ENCODE measurements at places on chromosomes 3 and 15.

DNA sequence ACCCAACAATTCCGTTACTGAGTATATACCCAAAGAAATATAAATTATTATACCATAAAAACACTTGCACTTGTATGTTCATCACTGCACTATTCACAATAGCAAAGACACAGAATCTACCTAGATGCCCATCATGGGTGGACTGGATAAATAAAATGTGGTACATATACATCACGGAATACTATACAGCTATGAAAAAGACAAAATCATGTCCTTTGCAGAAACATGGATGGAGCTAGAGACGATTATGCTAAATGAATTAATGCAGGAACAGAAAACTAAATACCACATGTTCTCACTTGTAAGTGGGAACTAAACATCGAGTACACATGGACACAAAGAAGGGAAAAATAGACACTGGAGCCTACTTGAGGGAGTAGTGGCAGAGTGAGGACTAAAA is 185.3 kb downstream of the PYDC2 start:
- no peak for DNase-seq

DNA sequence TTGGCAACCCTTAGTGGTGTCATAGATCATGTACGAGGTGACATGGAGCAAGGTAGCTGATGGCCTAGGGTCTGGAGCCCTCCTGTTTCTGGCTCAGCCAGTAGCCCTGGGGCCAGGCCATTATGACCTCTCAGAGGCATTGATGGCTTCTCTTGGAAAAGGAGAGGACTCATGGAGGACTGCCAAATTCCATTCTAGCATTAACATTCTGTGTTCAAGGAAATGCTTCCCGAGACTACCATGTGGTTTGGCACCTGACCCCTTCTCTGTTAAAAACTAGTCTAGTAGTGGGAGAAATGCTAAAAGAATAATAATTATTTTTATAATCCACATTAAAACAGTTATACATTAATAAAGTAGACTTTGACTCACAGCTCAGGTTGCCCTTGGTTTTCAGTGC is 40.2 kb upstream of the ADAMTSL3 start:
- no peak for DNase-seq

DNA sequence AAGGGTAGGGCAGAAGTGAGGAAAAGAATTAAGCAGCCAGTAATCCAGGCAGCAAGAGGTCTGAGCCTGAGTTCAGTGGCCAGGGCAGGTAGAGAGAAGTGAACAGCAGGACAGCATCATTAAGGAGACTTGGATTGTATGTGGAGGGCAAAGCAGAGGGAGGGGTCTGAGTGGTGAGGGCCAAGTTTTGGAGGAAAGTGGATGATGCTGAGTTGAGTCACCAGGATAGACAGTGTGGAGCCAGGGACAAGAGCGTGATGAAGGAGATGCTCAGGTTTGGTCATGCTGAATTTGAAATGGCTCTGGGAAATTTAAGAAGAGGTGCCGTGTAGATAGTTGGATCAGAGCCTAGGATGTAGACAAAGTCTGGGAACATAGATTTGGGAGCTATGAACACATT is 93.1 kb downstream of the ARHGEF26 start:
- DNase-seq: no peak

GRCh38 chr3:49721596-49721895 is 2.1 kb upstream of the AMIGO3 start:
- no peak for DNase-seq

- DNase-seq: no peak
These were observed 39.7 kb downstream of the C3orf62 start for GRCh38 chr3:49237344-49237743.

GRCh38 chr3:143712522-143712921 is 135.7 kb downstream of the SLC9A9 start:
- no peak for DNase-seq

- no peak for DNase-seq
These were observed 257.2 kb upstream of the SOX2 start for GRCh38 chr3:181454451-181455027.

GRCh38 chr15:64991536-64992135 is 1.9 kb upstream of the SPG21 start:
- no peak for DNase-seq

DNA sequence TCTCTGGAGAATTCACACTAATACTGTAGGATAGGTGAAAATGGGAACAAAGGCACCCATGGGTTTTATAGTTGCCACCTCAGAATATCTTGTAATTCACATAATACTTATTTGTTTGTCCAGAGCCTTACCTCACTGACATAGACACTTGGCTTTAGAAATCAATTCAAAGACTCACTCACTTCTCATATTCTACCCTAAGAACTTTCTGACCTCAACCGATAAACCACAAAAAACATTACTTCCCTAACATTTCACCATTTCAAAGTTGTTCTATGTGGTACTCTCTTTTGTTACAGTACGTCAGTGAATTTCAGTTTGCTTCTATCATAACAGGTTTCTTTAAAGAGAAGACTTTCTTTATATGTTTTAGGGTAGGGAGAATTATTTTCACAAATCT is 359.3 kb downstream of the IGSF11 start:
- DNase-seq: no peak

GRCh38 chr3:187783098-187783497 is 37.8 kb upstream of the BCL6 start:
- no peak for DNase-seq

GRCh38 chr3:148074946-148075345 is 622.8 kb upstream of the AGTR1 start:
- DNase-seq: no peak

GRCh38 chr3:123070510-123070909 is 3.7 kb downstream of the PDIA5 start:
- DNase-seq: no peak

DNA sequence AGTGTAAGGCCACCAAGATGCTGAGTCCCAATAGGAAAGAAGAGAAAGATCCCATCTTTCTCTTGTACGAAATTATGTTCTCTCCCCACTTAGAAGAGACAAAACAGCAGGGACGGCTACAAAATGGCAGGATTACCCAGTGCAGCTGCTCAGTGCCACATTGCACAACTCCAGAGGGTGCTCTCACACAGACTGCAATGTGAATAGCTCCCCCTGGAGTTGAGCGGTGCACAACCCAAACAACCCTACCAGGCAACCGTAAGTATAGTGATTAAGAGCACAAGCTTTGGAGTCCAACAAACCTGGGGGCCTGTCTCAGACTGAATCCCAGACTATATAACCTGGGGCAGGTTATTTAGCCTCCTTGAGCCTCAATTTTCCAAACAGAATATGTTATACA is 3.1 kb upstream of the BHLHE40 start:
- peak; percentile 62 for DNase-seq

- DNase-seq: no peak
These were observed 919.9 kb downstream of the NAALADL2 start for GRCh38 chr3:175778994-175779393.

DNA sequence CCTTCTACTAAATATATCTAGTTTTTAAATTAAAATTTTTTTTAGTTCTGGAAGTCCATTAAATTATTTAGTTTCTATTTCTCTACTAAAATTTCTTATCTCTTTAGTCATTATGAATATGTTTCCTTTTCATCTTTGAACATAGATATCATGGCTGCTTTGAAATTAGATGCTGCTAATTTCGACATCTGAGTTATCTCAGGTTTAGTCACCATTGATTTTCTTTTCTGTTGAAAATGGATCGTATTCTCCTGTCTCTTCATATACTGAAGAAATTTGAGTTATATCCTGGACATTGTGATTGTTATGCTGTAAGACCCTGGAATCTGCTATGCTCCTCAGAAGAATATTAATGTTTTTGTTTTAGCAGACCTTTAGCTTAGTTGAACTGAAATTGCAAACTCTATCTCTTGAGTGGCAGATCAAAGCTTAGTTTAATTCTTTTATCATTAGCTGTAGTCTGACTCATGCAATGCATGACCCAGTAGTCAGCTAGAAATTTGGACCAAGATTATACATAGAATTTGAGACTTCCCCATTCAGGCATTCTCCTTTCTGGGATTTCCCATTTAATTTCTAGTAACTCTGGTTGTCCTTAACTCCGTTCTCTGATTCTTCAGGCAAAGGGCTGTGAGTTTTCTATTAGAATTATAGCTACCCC is 439.8 kb upstream of the IL12A start:
- no peak for DNase-seq

GRCh38 chr15:37084602-37085001 is 15.7 kb downstream of the MEIS2 start:
- no peak for DNase-seq

GRCh38 chr15:45376967-45377608 is 1.3 kb downstream of the GATM start:
- DNase-seq: no peak

DNA sequence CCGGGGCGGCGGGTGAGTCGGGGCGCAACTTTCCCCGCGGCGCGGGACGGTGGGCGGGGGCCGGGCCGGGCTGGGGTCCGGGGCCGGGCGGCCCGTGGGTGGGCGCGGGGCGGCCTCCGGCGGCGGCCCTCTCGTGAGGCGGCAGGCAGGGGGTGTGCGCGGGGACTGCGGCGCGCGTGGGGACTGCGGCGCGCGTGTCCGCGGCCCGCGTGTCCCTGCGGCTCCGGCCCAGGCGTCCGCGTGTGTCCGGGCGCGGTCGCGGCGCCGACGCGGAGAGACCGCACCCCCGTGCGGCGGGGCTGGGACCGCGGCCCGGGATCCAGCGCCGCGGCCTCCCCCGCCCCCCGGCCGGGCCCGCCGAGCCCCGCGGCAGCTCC is 349 bp downstream of the PLXNA1 start:
- DNase-seq: no peak

DNA sequence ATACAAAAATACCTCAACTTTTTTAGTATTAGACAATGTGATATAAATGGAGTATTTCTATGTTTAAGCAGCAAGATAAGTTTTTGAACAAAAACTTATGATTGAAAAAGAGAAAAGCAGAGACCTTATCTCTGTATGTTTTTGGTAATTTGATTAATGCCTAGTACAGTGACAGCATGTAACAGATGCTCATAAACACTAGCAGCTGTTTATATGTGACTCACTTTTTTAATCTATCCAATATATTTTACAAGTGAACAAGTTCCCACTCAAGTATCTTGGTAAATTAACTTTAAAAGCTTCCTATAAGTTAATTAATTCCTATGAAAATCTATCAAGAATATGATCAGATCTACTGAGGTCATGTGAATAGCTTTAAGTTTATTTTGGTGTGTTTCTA is 55.1 kb downstream of the NGLY1 start:
- DNase-seq: no peak

DNA sequence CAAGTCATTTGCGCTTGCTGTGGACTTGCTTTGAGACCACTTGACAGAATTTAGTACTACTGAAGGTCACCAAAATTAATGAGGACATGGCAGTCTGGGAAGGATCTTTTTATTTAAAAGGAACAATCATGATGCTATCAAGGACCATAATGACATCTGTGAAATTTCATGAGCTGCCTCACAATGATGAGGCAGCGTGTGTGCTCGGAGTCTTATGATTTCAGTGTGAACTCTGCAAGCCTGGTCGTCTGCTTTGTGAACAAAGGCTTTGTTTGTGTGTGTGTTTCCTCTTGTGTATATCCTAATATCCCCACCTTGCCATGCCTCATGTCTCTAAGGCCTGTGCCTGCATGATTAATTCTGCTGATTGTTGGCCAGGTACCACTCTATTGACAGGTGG is 46.7 kb downstream of the RAD54L2 start:
- no peak for DNase-seq

- DNase-seq: no peak
These were observed 11.0 kb downstream of the KAT2B start for GRCh38 chr3:20051123-20051806.

- DNase-seq: no peak
These were observed 241.7 kb upstream of the P2RY1 start for GRCh38 chr3:152593242-152593641.

DNA sequence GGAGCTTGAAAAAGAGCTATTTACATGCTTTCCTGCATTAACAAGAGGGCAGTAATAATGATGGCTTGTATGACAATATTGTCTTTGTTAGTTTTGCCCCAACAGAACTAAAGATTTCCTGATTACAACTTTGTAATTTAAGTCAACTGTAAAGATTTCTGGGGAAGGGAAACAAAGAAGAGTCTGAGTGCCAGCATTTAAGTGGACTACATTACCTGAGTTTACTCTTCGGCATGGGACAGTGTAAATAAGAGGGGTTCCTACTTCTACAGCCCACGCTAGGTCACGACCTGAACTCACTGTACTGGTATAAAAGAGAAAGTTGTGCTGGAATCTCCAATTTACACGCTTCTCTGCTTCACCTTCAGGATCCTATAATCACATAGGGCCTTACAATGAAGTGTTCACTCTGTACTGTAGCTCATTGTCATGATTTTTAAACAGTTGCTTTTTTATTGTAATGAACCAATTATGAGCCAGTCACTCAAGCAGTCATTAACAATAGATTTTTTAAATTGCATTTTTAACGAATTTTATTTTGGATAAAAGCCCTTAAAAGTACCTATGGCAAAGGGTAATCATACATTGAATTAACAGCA is 39.6 kb downstream of the DPH6 start:
- no peak for DNase-seq

DNA sequence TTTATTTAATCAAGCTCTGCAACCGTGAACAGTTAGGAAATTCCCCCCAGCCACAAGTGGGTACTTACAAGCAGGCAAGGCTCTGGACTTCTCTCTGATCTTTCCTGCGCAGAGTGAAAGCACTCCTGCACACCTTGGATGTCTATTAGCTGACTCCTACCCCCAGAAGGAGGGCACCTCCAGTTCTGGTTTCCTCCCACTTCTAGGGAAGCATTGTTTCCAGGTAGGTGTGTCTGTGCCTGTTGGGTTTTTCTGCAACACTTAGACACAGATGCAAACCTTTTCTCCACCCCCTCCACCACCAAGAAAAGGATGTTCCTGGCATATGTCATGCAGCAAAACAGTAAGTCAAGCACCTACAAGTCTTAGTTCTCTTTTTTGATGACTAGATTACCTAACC is at the start of gene ZBED2:
Gene ZBED2 (minus strand): TSS at position 115 of the 400 bp plus-strand sequence. CDS start 1,145 bp downstream, outside the sequence.
- DNase-seq: no peak

DNA sequence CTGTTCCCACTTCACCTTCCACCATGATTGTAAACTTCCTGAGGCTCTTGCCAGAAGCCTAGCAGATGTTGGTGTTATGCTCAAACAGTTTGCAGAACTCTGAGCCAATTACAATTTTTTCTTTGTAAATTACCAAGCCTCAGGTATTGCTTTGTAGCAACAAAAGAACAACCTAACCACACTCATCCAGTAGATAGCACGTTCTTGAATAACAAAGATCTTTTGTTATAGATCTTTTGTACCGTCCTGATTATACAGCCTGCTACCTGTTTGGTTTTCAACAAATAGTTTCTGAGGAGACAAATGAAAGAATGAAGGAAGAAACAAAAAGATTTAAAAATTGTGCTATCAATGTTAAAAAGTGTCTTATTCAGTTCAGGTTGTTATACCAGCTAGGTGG is 474.7 kb upstream of the ALCAM start:
- DNase-seq: no peak

DNA sequence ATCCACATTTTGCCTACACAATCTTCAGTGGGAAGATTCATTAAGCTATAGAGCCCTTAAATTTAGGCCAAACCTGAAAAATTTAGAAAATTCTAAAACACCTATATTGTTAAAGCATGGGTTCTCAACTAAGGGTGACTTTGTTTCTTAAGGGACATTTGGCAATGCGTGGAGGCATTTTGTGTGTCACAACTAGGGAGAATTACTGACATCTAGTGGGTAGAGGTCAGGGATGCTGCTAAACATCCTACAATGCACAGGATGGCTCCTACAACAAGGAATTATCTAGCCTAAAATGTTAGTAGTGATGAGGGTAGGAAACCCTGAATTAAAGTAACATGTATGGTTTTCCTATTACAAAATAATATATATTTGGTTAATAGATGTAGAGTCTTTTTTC is 55.8 kb downstream of the TBC1D5 start:
- DNase-seq: no peak

GRCh38 chr3:186248850-186249249 is 113.2 kb downstream of the DGKG start:
- DNase-seq: no peak

- DNase-seq: no peak
These were observed 1.4 kb downstream of the TRIP4 start for GRCh38 chr15:64389036-64389435.
